ENCODE measurements at places on chromosomes 1 and 21.

- DNase-seq: no peak
Measured at GRCh38 chr1:32780628-32781234, 36.4 kb downstream of the YARS1 start.

- no peak for DNase-seq
Measured at GRCh38 chr21:25625036-25625435, 14.0 kb upstream of the JAM2 start.

DNA sequence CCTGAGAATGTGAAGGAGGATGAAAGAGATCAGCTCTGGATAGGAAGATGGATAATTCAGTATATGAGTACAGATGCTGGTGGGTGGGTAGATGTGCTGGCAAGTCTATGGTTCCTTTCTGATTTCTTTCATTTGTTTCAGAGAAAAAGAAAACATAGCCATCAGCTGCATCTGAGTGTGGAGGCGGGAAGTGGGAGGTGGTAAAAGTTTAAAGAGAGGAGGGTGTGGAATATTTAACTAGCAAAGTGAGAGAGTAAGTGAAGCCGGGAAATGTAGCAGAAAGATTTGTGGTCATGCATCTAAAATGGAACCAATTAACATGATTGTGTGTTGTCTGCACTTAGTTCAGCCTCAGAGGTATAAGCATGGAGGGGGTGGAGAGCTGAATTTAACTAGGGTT is 16.4 kb downstream of the RPE65 start:
- DNase-seq: no peak

- no peak for DNase-seq
Measured at GRCh38 chr1:172431721-172432192, 11.3 kb downstream of the C1orf105 start.

DNA sequence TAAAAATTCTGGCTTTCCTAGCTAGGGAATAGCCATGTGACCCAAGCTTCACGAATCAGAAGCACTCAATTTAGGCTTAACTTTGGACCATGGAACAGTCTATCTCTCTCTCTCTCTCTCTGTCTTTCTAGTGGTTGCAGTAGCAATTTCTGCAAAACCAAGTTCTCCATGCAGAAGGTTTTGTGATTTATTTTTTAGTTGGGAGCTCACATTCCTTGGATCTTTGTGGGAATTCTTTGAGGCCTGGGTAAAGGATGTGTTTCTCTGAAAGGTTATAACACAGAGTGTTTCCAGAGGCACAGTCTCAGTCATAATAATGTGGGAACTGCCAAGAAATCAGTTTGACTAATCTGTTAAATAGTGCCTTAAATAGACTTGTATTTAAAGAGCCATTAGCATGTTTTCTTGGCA is 112.3 kb upstream of the COL11A1 start:
- DNase-seq: no peak

All from SJCRH30 (cell line).